ENCODE measurements at places on chromosomes 6 and 20. TPM values are rescaled to one million over a fixed set of nuclear protein-coding genes. Genes with fewer than 3 reads are reported as not detected.

TTI1 gene
- 23.8 TPM for total RNA-seq

- no peak for DNase-seq
Observed at GRCh38 chr6:159441704-159441981, 251.4 kb downstream of the SOD2 start.

IL17A gene
- total RNA-seq = not detected

SMLR1 gene
- total RNA-seq = not detected

GRCh38 chr6:37802810-37803209 lies 16.7 kb upstream of the ZFAND3 start:
- DNase-seq = no peak

DNA sequence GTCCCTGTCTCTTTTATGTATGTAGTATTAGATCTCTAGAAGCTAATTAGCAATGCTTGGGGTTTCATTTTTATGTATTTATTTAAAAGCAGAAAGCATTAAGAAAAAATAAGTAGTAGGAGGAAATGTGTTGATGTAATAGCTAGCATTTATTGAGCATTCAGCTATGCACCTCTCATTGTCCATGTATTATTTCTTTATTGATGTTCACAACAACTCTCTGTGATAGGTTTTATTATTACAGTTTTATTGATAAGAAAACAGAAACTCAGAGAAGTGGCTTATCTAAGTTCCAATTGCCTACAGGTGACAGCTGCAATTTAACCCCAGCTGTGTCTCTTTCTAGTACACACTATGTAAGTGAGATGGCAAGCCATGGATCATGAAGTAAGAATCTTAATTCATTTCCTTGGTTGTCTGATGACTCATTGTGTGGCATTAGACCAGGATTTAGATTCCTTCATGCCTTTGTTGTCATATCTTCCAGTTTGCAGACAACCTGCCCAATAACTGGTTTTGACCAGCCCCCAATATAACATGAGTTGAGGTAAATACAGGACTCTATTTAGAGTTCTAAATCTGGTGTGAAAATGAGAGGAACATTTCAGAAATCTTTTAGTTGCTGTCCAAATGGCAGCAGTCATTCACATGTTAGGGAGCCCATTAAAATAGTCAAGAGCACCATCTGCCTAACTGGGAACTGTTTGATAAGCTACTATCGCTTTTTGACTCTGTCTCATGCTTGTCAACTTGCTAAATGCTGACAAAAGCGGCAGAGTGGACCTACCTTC lies 170.8 kb upstream of the PHACTR1 start:
- no peak for DNase-seq
